ENCODE measurements at places on chromosomes 16 and 17.
A peak's percentile ranks its signal among the peaks of the same experiment; 100 is the strongest.

DNA sequence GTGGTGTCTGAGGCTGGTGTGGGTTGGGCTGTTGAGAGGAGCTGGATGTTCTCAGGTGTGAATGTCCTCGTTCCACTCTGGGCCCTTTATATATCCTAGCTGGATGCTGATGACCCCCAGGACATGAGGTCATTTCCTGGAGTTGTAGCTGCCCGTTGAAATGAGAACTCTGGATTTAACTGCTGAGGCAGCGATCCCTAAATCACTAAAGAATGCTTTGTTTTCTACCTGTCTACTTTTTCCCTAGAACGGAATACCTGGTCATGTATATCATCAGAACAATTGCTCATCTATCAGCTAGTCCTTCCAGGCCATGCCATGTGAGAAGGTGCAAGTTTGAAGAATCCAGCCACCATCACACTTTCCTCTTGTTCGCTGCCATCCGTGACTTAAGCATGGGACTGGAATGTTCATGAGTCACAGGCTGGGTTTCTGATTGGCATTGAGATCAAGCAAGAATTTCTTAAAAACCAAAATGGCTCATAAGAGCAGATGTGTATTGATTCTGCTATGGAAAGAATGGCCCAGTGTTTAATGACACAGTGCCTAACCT is at the start of gene KRTAP2-3:
TSS of gene KRTAP2-3 (minus strand) at position 63 of the 553 bp plus-strand sequence. CDS start 64 bp downstream, outside the sequence.
- no peak for DNase-seq
- H3K27me3 ChIP-seq = no peaks in the 10 kb centered on the region
- no peak within 1 kb of the TSS for H3K4me3 ChIP-seq
- H3K36me3 ChIP-seq = no peaks in the 10 kb centered on the region
- H3K27ac ChIP-seq = no peak within 1 kb of the TSS
- no peaks in the 10 kb centered on the region for H3K4me1 ChIP-seq

DNA sequence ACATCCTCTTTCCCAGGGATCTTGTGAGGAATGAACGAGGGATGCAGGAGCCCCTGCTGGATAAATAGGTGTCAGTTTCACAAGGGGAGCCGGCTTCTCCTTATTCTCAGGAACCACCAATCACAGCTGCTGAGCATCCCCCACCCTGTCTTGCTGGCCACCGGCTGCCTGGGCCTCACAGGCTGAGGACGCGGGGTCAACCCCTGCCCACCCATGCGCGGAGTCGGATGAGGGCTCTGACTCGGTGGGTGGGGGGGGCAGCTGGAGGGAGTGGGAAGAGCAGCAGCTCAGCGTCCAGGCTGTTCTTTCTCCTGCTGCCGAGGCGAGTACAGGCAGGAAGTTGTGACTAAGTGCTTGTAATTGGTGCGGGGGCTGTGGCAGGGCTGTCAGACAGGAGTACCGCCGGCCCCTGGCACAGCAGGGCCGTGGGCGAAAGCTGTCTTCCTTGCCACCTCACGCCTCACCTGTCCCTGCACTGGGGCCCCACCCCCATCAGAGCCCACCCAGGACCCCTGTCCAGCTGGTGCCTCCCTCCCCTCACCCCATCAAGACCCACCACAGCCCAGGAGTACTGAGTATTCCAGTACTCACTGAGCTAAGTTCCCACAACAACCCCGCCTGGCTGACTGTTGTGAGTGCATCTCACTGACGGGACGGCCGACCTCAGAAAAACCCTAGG is 11.0 kb upstream of the DPEP1 start:
- H3K27me3 ChIP-seq = no peaks in the 10 kb centered on the region
- no peak overlapping the region for H3K27ac ChIP-seq
- no peak overlapping the region for H3K4me3 ChIP-seq
- no peak for DNase-seq
- H3K36me3 ChIP-seq = no peaks in the 10 kb centered on the region
- H3K4me1 ChIP-seq = peaks cover 9% of the 10 kb centered on the region

GRCh38 chr17:76585033-76585648 is 519 bp downstream of the ST6GALNAC2 start:
- H3K27ac ChIP-seq = no peak overlapping the region
- H3K36me3 ChIP-seq = no peaks in the 10 kb centered on the region
- no peak for DNase-seq
- H3K4me1 ChIP-seq = peaks cover 5% of the 10 kb centered on the region
- peak overlapping the region; percentile 38 for H3K4me3 ChIP-seq
- H3K27me3 ChIP-seq = peaks cover 33% of the 10 kb centered on the region

DNA sequence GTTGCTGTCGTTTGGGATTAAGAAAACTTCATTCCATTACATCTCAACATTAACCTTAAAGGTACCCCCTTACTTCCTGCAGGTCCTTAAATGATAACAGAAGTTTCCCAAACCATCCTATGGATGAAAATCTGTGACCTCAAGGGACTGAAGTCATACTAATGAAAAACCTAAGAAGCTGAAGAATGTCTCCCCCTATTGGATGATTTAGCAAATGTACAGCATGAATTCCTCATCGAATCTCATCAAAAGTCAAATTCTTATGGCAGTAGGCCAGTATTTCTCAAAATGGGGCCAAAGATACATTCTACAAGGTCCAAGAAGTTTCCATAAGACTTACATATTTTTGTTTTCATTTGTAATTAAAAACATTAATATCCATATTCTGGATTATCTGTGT is 13.5 kb downstream of the SCO1 start:
- H3K4me3 ChIP-seq = no peak overlapping the region
- no peak overlapping the region for H3K27ac ChIP-seq
- no peaks in the 10 kb centered on the region for H3K27me3 ChIP-seq
- DNase-seq = no peak
- peaks cover 4% of the 10 kb centered on the region for H3K36me3 ChIP-seq

DNA sequence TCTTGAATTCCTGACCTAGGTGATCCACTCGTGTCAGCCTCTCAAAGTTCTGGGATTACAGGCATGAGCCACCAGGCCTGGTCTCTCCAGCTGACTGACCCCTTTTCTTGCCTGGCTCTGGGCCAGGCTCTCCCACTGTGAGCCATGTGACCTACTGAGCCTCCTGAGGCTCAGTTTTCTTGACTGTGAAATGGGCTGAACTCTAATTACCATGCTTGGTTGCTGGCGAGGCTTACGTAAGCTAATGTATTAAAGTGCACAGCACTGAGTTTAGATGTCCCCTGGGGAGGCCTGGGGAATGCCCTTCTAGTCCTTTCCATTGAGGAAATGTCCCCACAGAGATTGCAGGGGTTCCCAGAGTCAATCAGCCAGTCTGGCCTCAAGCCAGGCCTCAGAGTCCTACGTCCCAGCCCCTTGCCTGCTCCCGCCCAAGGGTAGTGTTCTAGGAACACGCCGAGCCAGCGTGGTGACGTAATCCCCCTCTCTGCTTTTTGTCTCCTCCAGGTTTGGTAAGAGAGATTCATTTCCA is 45.8 kb upstream of the LGALS9 start:
- H3K27ac ChIP-seq = no peak overlapping the region
- no peak overlapping the region for H3K4me3 ChIP-seq
- no peaks in the 10 kb centered on the region for H3K4me1 ChIP-seq
- H3K36me3 ChIP-seq = no peaks in the 10 kb centered on the region
- H3K27me3 ChIP-seq = no peaks in the 10 kb centered on the region
- DNase-seq = no peak

- H3K27ac ChIP-seq = no peak within 1 kb of the TSS
- H3K4me3 ChIP-seq = peak within 1 kb of the TSS; percentile 76
- DNase-seq = no peak
Measured at GRCh38 chr17:6069539-6070429, at the start of gene WSCD1. Gene WSCD1, plus strand, starts transcription at chr17:6070379. Its CDS starts 10,280 bp downstream, at chr17:6080659.

GRCh38 chr16:80718480-80719220 is 85.7 kb downstream of the CDYL2 start:
- H3K36me3 ChIP-seq = no peaks in the 10 kb centered on the region
- no peaks in the 10 kb centered on the region for H3K27me3 ChIP-seq
- H3K4me3 ChIP-seq = no peak overlapping the region

DNA sequence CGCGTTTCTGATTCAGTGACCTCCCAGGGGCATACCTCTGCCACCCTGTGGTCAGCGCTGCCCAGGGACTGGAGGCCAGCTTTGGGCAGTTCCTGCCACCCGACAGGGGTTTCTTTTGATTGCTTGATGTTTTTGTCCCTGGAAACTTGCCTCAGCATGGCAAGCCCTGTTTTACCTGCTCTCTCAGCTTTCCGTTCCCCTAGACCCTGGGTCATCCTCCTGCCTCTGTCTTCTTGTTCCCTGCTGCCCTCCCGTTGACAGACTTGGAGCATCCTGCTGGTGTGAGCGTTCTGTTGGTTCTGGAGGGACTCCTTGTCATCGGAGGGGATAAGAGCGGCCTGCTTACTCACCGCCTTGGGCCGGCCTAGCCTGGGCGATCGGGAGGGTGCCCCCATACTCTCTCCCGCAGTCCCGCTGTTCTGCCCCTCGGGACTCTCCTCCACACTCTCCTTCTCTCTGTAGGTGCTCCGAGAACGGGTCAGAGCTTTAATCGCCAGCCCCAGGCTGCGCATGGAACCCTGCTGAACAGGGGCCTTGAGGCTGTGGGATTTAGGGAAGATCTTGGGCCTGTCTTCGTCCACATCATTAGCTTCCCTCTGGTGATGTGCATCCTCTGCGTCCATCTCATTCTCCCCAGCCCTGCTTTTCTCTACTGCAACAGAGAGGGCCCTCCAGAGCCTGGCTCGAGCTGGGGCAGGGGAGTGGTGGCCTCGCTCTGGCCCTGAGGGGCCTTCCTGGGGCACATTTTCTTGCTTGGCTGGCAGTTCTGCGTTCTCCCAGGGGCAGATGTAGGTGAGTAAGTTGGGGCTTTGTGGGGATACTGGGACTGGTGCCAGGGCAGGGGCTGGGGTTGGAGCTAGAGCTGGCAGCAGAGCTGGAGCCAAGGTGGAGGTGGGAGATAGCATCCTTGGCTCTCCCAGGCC is 13.7 kb downstream of the GPR179 start:
- no peak overlapping the region for H3K4me3 ChIP-seq
- H3K36me3 ChIP-seq = no peaks in the 10 kb centered on the region
- H3K4me1 ChIP-seq = peaks cover 4% of the 10 kb centered on the region
- no peak for DNase-seq

DNA sequence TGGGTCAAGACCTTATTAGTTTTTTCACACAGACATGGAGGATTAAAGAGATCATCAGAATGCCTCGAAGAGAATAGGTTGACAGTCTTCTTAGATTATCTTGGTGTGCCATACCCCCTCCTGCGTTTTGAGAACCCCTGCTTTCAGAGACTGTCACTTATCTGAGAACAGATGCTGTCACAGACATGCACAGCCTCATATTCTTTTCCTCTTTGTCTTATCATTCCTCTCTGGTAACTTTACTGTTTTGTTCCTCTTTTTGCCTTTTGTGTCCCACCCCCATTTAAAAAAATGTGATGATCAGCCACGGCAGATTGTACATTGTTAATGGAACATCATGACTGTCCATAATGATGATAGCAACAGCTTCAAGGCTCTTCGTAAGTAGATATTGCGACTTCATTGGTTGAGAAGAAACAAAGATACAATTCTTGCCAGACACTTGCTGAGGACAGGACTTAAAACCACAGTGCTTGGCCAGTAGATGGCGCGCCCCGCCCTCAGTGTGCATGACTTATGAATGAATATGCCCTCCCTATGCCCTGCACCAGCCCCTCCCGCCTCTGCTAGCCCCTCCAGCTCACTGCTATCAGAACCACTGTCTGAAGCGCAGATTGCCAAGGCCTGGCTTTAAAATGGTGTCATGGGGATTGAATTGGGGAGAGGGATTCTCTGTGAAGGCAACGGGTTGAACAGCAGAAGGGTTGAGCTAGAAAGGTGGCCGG is 2.6 kb upstream of the PITPNC1 start:
- H3K27me3 ChIP-seq = no peaks in the 10 kb centered on the region
- peak; percentile 68 for DNase-seq
- H3K36me3 ChIP-seq = no peaks in the 10 kb centered on the region

GRCh38 chr17:76198702-76199101 is 41.6 kb downstream of the RNF157 start:
- H3K4me3 ChIP-seq = no peak overlapping the region
- no peaks in the 10 kb centered on the region for H3K27me3 ChIP-seq
- H3K4me1 ChIP-seq = no peaks in the 10 kb centered on the region
- H3K36me3 ChIP-seq = no peaks in the 10 kb centered on the region
- DNase-seq = no peak

GRCh38 chr16:81026429-81026828 is 9.2 kb upstream of the ATMIN start:
- H3K36me3 ChIP-seq = peaks cover 17% of the 10 kb centered on the region
- H3K4me1 ChIP-seq = no peaks in the 10 kb centered on the region
- no peak overlapping the region for H3K27ac ChIP-seq

- H3K27me3 ChIP-seq = no peaks in the 10 kb centered on the region
- no peak for DNase-seq
- no peak overlapping the region for H3K4me3 ChIP-seq
- no peak overlapping the region for H3K27ac ChIP-seq
- H3K4me1 ChIP-seq = no peaks in the 10 kb centered on the region
Measured at GRCh38 chr17:2682176-2682938, 29.2 kb downstream of the CLUH start.

DNA sequence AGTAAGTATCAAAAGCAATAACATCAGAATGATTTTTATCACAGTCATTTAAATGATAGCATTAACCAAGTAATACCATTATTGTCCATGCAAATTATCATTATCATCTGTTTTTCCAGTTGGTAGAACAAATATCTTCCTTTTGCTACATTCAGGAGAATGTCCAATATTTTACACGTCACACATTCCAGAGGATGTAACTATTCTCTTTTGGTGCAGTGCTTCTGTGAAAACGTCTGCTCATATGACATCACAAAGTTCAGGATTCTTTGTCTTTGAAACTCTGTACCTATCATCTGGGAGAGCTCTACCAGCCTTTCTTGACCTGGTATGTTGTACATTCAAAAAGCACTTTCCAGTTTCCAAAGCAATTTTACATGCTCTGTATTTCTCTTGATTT is 40.2 kb upstream of the PITPNM3 start:
- H3K4me1 ChIP-seq = no peaks in the 10 kb centered on the region
- DNase-seq = no peak
- no peaks in the 10 kb centered on the region for H3K27me3 ChIP-seq
- H3K4me3 ChIP-seq = no peak overlapping the region

GRCh38 chr17:68398691-68399637 is 58.3 kb downstream of the WIPI1 start:
- no peak for DNase-seq
- no peaks in the 10 kb centered on the region for H3K36me3 ChIP-seq
- H3K4me1 ChIP-seq = 0 out of 2 replicates have a peak, but pooled peaks cover 2% of the 10 kb centered on the region
- H3K27me3 ChIP-seq = no peaks in the 10 kb centered on the region

- H3K4me3 ChIP-seq = no peak overlapping the region
- DNase-seq = no peak
- H3K36me3 ChIP-seq = no peaks in the 10 kb centered on the region
- no peak overlapping the region for H3K27ac ChIP-seq
- peaks cover 3% of the 10 kb centered on the region for H3K4me1 ChIP-seq
Measured at GRCh38 chr17:74678541-74678940, 34.2 kb downstream of the CD300LF start.

GRCh38 chr16:19184823-19185509 is 16.9 kb downstream of the SYT17 start:
- no peaks in the 10 kb centered on the region for H3K36me3 ChIP-seq
- peaks cover 7% of the 10 kb centered on the region for H3K4me1 ChIP-seq
- no peak overlapping the region for H3K4me3 ChIP-seq
- H3K27ac ChIP-seq = no peak overlapping the region

- H3K4me3 ChIP-seq = no peak overlapping the region
- no peaks in the 10 kb centered on the region for H3K4me1 ChIP-seq
- H3K36me3 ChIP-seq = no peaks in the 10 kb centered on the region
Measured at GRCh38 chr17:17641621-17642409, 39.4 kb upstream of the RAI1 start.

GRCh38 chr17:66716236-66717026 is 118.5 kb upstream of the CACNG5 start:
- H3K27ac ChIP-seq = no peak overlapping the region
- no peaks in the 10 kb centered on the region for H3K27me3 ChIP-seq
- no peaks in the 10 kb centered on the region for H3K4me1 ChIP-seq
- H3K4me3 ChIP-seq = no peak overlapping the region
- no peaks in the 10 kb centered on the region for H3K36me3 ChIP-seq
- no peak for DNase-seq

All from iPS DF 6.9 (cell line).